ENCODE measurements at places on chromosomes 2 and 18.
A peak's percentile ranks its signal among the peaks of the same experiment; 100 is the strongest.

DNA sequence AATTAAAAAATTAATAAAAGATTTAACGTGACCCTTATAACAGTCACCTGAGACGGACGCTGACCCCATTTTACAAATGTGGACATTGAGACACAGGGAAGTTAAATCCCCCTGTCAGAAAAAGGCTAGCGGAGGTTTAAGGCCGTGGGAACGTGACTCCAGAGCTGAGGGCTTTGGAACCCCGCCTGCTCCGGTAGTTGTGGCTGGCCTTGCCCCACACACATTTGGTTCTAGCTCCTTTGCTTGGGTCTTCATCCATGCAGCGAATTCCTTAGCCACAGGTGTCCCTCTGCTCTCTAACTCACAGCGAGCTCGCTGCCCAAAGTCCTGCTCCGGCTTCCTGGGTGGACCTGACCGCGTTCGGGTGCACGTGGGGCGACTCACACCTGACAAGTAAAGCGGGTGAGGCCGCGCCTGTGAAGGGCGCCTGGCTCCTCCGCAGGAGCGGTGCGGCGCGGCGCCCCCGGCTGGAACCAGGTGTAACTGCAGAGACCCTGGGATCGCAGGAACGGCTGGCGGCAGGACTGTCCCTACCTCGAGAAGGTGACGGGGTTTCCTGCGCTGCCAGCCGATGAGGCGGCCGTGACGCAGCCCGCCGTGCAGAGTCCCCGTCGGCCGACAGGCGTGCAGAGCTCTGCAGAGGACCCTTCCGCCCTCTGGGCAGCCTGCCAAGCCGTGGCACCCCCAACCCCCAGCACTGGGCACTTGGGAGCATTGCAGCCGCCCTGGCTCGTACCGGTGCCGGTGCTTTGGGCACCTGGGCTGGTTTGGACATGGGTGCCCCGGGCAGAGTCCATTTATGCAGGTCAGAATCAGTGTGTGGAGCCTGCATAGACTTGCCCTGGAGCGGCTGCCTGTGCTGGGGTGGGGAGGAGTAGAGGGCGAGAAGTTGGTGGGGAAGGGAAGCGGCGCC, 2.4 kb upstream of the PROC start:
- DNase-seq: peak; percentile 69

GRCh38 chr18:12317664-12318333, 9.8 kb downstream of the TUBB6 start:
- no peak for DNase-seq

GRCh38 chr2:101823859-101824258, 126.4 kb downstream of the MAP4K4 start:
- DNase-seq: no peak

- no peak for DNase-seq
Measured at GRCh38 chr2:43311276-43311675, 84.9 kb upstream of the ZFP36L2 start.

GRCh38 chr2:139730197-139730596, 950.0 kb upstream of the NXPH2 start:
- no peak for DNase-seq

GRCh38 chr2:55732854-55733253, 39.2 kb upstream of the PNPT1 start:
- no peak for DNase-seq

GRCh38 chr2:1011006-1011405, 60.4 kb downstream of the SNTG2 start:
- DNase-seq: no peak

GRCh38 chr2:23363831-23364230, 21.1 kb upstream of the KLHL29 start:
- DNase-seq: no peak

DNA sequence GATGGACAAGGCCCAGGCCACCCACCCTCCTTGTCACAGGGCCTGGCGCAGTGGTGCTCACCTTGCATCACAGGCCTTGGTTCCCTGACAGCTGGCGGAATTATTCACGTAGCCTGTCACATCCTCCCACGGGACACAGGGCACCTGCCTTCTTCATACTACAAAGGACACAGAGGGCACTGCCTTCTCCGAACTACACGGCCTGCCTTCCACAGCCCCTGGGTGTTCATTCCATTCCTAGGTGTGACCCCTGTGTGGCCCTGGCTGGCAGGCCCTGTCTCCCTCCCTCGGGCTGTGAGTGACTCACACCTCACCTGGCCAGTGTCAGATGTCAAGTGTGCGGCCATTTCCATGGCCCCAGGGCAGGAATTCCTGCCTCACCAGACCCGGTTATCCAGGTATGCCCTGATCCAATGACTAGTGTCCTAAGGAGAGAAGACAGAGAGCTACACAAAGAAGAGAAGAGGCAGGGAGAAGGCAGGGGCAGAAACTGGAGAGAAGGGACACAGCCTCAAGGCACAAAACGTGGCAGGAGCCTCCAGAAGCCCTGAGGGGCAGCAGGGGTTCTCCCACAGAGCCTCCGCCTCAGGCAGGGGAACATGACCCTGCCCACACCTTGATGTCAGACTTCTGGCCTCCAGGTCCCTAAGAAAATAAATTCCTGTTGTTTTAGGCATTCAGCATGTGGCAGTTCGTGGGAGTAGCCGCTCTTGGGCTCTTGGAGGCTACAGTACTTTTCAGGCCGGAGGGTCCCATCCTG, 43.4 kb downstream of the MBP start:
- DNase-seq: no peak

GRCh38 chr18:8952174-8952573, 150.3 kb upstream of the NDUFV2 start:
- no peak for DNase-seq

- DNase-seq: no peak
Measured at GRCh38 chr2:96156926-96157648, 11.8 kb upstream of the DUSP2 start.

GRCh38 chr2:234308073-234308812, 188.6 kb downstream of the ARL4C start:
- DNase-seq: no peak

DNA sequence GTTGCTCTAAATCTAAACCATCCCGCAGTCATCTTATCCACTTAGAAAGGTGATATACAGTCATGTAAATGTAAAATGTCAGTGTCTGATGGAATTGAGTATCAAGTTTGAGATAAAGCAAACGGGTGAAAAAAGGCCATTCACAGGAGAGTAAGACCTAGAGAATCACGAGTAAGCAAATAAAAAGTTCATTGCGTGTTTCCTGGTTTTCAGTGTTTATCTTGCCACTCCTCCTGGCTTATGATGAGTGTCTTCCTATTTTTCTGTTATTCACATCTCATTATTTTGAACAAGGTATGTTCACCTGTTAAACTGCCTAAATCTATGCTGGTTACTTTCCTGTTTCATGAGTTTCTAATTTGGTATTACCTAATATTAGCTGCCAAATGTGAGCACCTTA, 68.8 kb downstream of the ITGA4 start:
- DNase-seq: no peak

- no peak for DNase-seq
Measured at GRCh38 chr2:31239593-31240177, 5.7 kb downstream of the EHD3 start.

DNA sequence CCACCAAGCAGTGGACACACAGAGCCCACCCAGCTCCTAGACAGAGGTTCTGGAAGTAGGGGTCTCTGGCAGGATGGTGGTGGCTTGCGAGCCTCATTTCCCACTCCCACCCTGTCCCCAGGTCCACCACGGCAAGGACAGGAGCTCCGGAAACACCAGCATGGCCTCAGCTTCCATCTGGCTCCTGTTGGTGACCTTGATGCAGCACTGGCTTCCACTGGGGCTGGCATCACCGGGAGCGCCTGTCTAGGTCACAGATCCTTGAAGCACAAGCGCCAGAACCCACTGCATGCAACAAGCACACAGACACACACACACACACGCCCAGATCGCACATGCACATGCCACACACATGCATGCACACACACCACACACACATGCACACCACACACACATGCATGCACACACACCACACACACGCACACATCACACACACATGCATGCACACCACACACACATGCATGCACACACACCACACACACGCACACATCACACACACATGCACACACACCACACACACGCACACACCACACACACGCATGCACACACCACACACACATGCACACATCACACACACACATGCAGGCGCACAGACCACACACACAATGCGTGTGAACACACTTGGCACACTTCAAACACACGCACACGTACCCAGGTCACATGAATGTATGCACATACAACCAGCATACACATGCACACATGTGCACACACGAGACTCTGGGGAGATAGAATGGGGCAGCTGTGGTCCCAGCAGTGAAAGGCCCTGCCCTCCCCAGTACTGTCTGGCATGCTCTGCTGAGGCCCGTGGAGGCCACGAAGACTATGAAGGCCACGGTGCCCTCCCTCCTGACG, 63.7 kb downstream of the TWIST2 start:
- no peak for DNase-seq

GRCh38 chr2:36478332-36478738, 119.6 kb downstream of the FEZ2 start:
- DNase-seq: no peak

- no peak for DNase-seq
Measured at GRCh38 chr2:112085916-112086669, 31.0 kb downstream of the TMEM87B start.
